Upper lobe of right lung (tissue), 1 donor: ENCODE measurements at places on chromosomes 6 and 20. TPM values are rescaled to one million over a fixed set of nuclear protein-coding genes. Genes with fewer than 3 reads are reported as not detected.

GDAP1L1 gene
- not detected for total RNA-seq

MMP24 gene
- 13.0 TPM for total RNA-seq

IL22RA2 gene
- not detected for total RNA-seq

FITM2 gene
- total RNA-seq = 12.6 TPM

CCM2L gene
- 23.2 TPM for total RNA-seq

HIVEP1 gene
- 25.7 TPM for total RNA-seq

KCNS1 gene
- total RNA-seq = 1.6 TPM

TMEM170B gene
- total RNA-seq = 9.2 TPM

THEMIS gene
- 3.0 TPM for total RNA-seq

THBD gene
- 104 TPM for total RNA-seq

GJA1 gene
- total RNA-seq = 127 TPM

OR2H1 gene
- not detected for total RNA-seq

DNA sequence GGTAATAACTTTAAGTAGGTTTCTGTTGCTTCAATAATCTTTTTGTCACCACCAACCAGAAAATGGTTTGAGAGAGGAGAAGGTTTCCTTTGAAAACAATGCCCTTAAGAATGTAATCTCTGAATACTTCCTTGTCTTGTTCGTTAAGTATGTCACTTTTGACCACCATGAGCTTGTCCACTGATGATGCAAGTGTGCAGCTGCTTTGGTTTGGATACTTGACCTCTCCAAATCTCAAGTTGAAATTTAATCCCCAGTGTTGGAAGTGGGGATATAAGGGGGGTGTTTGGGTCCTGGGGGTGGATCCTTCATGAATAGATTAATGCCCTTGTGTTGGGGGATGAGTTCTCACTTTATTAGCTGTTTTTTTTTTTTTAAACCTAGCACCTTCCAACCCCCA is 985.4 kb downstream of the EPHA7 start:
- no peaks in the 10 kb centered on the region for H3K27me3 ChIP-seq
- no peaks in the 10 kb centered on the region for H3K36me3 ChIP-seq
- no peak overlapping the region for H3K4me3 ChIP-seq
- no peaks in the 10 kb centered on the region for H3K4me1 ChIP-seq
- H3K27ac ChIP-seq = no peak overlapping the region
- no peak for DNase-seq

- DNase-seq = no peak
- no peak overlapping the region for H3K4me3 ChIP-seq
- no peak overlapping the region for H3K27ac ChIP-seq
- no peaks in the 10 kb centered on the region for H3K4me1 ChIP-seq
Observed at GRCh38 chr6:36276581-36277536, 7.0 kb downstream of the PNPLA1 start.

- peaks cover 8% of the 10 kb centered on the region for H3K4me1 ChIP-seq
- H3K27me3 ChIP-seq = no peaks in the 10 kb centered on the region
- no peak for DNase-seq
- H3K27ac ChIP-seq = no peak overlapping the region
Observed at GRCh38 chr20:52193886-52194545, 2.4 kb upstream of the ZFP64 start.

DNA sequence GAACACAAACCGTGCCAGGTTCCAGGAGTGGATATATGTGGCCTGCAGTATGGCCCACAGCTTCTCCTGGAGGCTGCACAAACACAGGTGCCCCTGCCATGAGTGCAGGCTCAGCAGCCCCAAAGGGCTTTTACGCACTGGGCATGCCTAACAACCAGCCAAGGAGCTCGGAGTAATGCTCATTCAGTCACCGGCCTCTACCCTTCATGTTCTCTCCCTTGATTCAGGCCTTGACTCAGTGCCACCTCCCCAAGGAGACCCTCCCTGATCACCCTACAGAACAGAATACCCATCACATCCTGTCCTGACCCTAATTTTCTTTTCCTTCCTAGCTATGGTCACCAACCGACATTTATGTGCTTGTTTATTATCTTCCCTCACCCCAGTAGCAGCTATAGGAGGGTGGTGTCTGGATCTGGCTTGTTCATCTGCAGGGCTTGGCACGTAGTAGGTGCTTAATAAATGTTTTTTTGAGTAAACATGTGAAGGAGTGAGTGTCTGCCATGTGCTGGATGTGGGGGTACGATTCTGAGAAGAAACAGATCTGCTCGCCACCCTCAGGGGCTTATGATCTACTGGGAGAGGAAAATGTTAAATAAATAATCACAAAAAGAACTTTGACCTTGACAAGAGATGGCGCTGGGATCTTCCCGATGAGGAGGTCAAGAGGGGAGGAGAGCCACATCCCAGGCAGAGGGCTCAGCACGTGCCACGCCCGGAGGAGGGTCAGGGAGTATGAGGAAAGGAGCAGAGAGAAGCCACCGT is 9.2 kb downstream of the PXMP4 start:
- no peaks in the 10 kb centered on the region for H3K4me1 ChIP-seq
- no peak overlapping the region for H3K27ac ChIP-seq
- H3K27me3 ChIP-seq = no peaks in the 10 kb centered on the region

DNA sequence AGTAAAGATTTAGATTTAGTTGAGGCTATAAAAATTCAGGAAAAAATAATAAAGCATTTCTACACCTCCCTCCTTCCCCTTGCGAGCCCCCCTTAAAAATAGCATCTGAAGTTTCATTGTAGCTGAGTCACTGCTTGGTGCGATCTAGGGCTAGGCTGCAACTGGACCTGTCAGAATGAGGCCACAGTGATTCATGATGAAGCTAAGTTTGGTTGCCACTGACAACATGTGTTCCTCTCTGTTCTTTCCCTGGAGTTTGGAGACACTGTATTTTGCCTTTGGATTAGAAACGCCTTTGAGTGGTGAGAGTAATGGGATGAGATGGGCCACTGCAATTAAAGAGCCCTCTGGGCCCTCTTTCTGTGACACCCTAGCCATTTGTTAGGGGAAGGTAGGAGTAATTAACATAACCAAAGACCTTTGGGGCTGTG is 334.1 kb downstream of the NRN1 start:
- H3K36me3 ChIP-seq = no peaks in the 10 kb centered on the region
- peaks cover 28% of the 10 kb centered on the region for H3K4me1 ChIP-seq
- no peaks in the 10 kb centered on the region for H3K27me3 ChIP-seq
- no peak overlapping the region for H3K4me3 ChIP-seq

- peak; percentile 65 for DNase-seq
- H3K27me3 ChIP-seq = no peaks in the 10 kb centered on the region
- no peak overlapping the region for H3K27ac ChIP-seq
- H3K4me1 ChIP-seq = no peaks in the 10 kb centered on the region
- no peak overlapping the region for H3K4me3 ChIP-seq
Observed at GRCh38 chr6:161445021-161445799, 171.3 kb upstream of the AGPAT4 start.

- no peaks in the 10 kb centered on the region for H3K4me1 ChIP-seq
- H3K4me3 ChIP-seq = no peak overlapping the region
- H3K27ac ChIP-seq = no peak overlapping the region
- no peaks in the 10 kb centered on the region for H3K36me3 ChIP-seq
Observed at GRCh38 chr20:5448449-5449118, 131.8 kb upstream of the PROKR2 start.

DNA sequence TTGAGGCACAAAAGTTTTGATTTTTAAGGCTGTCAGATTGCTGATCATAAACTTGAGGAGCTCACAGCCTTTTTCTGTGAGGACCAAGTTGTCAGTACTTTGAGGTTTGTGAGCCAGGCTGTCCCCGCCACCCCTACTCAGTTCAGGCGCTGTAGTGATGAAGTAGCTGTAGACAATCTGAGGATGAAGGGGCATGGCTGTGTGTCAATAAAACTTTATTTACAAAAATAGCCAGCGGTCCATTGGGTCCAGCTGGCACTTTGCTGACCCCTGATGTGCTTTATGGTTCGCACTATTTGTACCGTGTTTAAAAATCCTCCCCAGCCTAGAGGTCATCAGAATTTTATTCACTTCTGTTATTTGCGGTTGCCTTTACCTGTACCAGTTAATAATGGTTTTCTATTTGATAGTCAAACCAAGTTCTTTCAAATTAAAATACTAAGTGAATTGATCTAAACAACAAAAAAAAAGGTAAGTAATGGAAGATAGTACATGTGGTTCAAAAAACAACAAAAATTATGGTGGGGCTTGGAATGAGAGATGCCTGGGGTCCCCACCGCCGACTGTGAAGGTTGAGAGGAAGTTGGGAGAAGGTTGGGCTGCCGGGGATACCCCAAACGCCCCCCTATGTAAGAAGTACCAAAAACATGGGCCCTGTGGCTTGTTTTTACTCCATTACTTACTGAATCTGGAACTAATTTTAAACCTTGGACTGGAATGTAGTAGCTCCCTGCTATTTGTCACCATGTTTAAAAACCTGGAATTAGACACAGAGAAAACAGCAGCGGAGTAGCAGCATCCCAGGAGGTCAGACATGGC is 123.6 kb downstream of the SYCP2 start:
- no peaks in the 10 kb centered on the region for H3K4me1 ChIP-seq
- no peaks in the 10 kb centered on the region for H3K27me3 ChIP-seq
- no peaks in the 10 kb centered on the region for H3K36me3 ChIP-seq
- no peak overlapping the region for H3K4me3 ChIP-seq
- no peak overlapping the region for H3K27ac ChIP-seq

GRCh38 chr6:1596088-1596852 is 13.4 kb upstream of the FOXC1 start:
- H3K27ac ChIP-seq = no peak overlapping the region
- H3K36me3 ChIP-seq = no peaks in the 10 kb centered on the region
- H3K4me1 ChIP-seq = peaks cover 6% of the 10 kb centered on the region

DNA sequence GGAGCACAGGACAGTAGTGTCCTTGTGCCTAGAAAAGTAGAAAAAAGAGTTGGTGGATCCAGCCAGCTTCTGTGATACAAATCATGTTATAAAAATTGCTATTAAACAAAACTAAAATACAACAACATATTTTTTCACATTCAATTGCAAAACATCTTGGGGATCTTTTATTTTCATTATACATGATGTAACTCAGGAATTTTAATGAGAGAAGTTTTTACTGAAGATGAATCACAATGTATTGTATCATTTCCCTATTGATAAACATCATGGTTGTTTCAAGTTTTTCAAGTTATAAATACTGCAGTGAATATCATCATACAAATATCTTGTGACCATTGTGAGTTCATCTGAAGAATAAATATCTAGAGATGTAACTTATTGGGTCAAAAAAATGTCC is 608.0 kb downstream of the PHF3 start:
- H3K4me1 ChIP-seq = no peaks in the 10 kb centered on the region
- H3K27me3 ChIP-seq = no peaks in the 10 kb centered on the region
- DNase-seq = no peak
- H3K27ac ChIP-seq = no peak overlapping the region

- no peaks in the 10 kb centered on the region for H3K4me1 ChIP-seq
- no peak for DNase-seq
- H3K27ac ChIP-seq = no peak overlapping the region
- H3K4me3 ChIP-seq = no peak overlapping the region
Observed at GRCh38 chr6:138013959-138014358, 93.3 kb downstream of the PERP start.

DNA sequence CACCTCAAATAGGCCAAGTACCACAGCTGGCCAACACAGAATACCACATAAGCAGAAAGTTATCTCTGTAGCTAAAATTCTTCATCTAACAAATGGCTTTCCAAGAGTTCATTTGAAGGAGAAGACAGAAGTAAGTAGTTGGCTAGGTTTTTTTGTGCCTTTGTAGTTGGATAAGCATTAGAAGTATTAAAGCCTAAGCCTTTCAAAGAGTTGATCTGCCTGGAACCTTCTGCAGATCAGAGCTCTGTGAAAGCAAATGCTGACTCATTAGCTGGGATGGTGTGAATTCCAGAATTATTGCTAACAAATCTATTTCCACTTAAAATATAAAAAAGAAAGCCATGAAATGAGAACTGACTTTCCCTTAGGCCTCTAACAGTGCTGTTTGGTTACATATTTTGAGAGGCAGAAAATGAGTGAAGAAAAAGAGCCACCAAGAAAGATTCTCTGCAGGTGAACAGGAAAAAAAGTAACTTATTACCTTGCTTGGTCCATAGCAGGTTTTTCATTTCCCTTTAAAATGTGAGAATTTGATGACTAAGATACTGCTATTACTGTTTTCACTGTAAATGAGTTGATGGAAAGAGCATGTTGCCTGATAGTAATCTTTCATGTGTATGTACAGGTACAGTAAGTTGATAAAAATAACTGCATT is 763.2 kb upstream of the FLRT3 start:
- no peak overlapping the region for H3K27ac ChIP-seq
- H3K4me1 ChIP-seq = no peaks in the 10 kb centered on the region
- no peaks in the 10 kb centered on the region for H3K36me3 ChIP-seq
- no peaks in the 10 kb centered on the region for H3K27me3 ChIP-seq
- DNase-seq = no peak

DNA sequence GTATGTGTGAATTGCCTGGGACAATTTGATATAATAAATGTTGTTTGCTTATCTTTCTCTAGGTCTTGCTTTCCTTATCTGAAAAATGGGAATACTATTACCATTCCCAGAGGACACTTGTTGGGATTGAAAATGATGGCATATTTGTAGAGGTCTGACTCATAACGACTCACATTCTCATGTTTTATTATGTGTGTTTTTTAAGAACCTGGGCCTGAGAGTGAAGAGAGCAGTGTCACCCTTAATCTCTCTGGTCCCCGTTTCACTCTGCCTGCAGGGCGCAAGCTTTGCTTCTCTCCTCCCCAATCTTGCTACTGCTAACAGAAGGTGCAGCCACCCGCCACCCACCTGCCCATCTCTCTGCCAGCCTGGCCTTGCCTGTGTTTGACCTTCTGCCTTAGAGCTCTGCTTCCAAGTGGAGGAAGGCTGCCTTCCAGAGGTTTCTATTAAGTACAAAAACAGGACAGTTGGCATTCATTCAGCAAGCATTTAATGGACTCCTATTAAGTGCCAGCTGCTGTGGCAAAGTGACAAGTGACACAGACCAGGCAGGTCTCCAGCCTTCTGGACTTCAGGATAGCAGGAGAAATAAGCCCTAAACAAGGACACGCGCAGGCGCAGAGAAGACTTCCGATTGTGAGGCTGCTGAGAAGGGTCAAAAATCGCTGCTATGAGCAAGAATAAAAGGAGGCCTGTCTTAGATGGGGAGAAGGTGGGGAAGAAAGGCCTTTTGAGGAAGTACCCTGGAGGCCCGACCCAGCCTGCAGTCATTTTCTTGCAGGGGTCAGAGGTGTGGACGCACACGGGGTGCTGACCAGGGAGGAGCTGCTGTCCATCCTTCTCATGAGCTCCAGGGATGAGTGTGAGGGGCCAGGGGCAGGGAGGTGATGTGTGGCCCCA is 112.5 kb downstream of the JPH2 start:
- DNase-seq = peak; percentile 49
- H3K36me3 ChIP-seq = no peaks in the 10 kb centered on the region
- peaks cover 3% of the 10 kb centered on the region for H3K4me1 ChIP-seq
- H3K27me3 ChIP-seq = no peaks in the 10 kb centered on the region
- H3K4me3 ChIP-seq = no peak overlapping the region

DNA sequence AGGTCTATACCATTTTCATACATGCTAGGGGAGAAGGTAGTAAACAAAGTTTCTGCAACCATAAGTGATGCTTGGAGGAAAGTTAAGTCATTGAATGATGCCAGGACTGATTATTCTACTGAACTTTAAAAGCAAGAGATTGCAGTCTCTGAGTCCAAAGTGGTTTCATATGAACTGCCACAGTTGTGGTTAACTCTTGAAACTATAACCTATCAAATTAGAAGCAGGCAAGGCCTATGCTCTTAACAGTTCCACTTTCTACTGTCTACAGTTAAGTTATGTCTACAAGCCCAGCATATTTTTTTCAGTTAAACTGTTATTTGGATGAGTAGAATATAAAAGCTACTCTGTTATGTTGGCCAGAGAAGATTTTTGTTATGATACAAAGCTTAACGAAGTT is 326.5 kb upstream of the RUNX2 start:
- no peak overlapping the region for H3K4me3 ChIP-seq
- H3K4me1 ChIP-seq = no peaks in the 10 kb centered on the region
- no peak for DNase-seq
- H3K27me3 ChIP-seq = no peaks in the 10 kb centered on the region
